ENCODE measurements at places on chromosomes 5 and 9.

- DNase-seq: no peak
Measured at GRCh38 chr5:8012131-8012977, 143.4 kb downstream of the MTRR start.

- no peak for DNase-seq
Measured at GRCh38 chr9:83656952-83657351, 34.0 kb downstream of the IDNK start.

DNA sequence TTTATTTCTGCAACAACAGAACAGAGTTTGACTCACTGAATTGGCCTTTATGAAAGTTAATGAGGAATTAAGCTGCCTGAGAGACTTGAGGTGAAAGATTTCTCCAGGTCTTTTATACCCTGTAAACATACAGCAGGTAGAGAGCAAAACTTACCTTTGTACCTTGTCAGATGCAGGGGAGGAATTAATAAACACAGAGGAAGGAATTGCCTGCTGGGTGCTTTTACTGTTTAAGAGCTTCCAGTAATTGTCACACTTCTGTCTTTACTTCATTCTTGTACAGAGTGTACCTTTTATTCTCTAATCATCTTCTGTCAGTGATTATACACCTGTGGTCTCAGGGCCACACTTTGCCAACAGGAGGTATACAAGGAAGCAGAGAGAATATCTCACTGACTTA, 94.0 kb upstream of the GRIN3A start:
- no peak for DNase-seq

- DNase-seq: no peak
Measured at GRCh38 chr5:53123702-53124101, 14.1 kb upstream of the MOCS2 start.

- DNase-seq: no peak
Measured at GRCh38 chr5:140004174-140004573, 38.9 kb downstream of the NRG2 start.

DNA sequence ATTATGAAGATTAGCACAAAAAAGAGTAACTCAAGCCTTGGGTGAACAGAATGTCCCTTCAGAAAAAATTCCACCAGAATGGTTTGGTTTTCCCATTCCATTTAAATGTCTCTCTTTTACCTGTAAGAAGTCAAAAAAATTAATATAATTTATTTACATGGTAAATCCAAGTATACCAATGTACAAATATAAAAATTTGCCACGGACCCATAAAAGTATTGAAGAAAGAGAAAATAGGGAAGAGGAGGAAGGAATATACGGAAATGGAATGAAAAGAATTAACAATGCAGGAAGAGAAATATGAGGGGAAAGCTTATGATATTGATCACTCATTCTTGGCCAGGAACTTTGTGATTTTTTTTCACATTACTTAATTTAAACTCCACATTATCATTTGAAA, at the start of gene OR13C9:
OR13C9 (minus strand) TSS at position 101 of the 400 bp plus-strand sequence; CDS start at position 101, 0 bp downstream.
- no peak for DNase-seq

DNA sequence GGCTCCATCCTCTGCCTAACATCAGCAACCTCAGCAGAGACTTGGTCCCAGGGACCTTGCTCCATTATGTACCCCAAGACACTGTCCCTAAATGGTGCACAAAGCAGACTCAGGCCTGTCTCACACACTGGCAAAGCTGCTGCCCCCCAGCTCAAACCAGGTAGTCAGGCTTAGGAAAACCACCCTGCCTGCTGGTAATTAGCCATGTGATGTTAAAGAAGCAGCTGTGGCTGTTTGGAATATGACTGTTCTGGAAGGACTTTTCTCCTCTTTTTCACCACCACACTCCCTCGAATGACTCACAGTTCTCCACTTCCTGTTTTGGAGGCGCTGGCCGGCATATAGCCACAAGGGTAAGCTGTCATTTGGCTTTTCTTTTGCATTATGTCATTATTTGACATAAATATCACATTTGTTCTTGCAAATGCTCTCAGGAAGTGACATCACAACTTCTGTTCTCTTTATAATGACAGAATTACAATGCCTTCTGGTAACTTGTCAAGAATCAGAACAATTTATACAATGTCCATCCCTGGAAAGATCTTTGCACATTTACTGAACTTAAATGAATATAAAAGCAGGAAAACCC, 113.9 kb downstream of the SUSD1 start:
- DNase-seq: peak; percentile 26

GRCh38 chr5:158143081-158143480, 284.1 kb upstream of the CLINT1 start:
- no peak for DNase-seq

DNA sequence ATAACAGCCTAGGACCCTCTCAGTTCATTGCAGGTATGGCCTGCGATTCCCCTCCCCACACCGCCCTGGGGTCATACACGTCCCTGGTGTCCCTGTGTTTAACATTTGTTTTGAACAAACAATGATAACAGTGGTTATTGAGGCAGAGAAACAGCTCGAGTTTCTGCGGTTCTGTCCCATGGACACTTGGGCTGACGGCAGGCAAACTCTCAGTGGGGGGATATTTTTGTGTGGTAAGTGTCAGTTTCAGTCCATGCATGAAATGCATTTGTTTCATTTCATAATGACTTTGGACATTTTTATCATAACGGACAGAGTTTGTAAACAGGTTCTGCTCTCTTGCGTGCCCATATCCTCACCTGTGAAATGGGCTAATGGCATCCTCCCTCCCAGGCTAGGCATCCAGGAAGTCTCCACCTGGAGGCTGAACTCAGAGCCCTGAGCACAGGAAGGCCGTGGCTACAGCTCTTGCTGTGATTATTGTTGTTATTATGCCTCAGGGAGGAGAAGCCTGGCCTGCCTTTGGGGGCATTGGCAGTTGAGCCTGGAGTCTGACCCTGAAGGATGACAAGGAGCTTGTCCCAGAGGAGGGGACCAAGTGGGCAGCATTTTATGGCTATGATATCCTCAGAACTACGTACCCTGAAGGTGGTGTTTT, 190.9 kb downstream of the GADD45G start:
- DNase-seq: no peak

- DNase-seq: no peak
Measured at GRCh38 chr9:100933656-100934055, 94.9 kb upstream of the PLPPR1 start.

DNA sequence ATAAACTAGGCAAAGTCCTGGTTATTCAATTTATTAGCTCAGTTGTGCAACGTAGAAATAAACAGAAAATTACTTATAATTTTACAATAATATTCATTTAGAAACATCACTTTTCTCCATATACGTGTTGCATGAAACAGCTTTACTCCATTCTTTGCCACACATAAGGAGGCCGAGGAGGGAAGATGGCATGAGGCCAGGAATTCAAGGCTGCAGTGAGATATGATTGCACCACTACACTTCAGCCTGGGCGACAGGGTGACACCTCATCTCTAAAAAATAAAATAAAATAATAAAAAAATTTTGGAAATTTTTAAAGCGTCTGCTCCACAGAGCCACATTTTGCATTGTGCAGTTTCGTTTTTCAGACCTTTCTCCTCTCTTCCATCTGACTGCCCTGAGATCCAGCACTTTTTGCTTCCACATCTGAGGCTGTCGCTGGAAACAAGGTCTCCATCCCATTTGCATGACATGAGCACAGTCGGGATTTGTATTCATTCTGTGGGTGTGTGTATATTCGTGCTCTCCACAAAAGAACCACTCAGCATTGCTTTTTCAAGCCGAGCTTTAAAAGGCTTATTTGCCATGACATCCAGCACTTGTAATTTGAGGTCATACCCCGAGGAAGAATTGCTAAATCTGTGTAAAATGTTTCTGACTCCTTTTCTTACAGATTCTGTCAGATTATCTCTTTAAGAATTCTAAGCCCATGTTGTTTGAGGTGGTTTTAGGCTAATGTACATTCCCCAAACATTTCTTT, 98.6 kb upstream of the MSX2 start:
- DNase-seq: no peak

DNA sequence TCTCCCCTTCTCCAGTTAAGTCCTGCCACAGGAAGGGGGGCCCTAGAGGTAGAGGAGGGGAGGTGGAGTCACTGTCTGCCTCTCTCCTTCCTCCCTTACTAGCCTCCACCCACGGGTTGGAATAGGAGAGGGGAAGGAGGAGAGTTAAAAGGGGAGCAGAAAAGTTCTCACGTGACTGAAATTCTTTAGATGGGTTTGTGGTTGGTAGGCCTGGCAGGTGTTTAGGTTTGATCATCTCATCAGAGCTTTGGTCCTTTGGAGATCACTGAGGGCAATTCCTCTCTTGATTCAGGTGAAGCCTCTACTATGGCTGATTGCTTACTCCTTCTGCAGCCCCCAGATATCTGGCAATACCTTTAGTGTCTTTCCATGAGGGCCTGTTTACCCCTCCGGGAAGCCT, 24.9 kb upstream of the C5orf63 start:
- no peak for DNase-seq

- no peak for DNase-seq
Measured at GRCh38 chr9:135343136-135343535, 136.4 kb upstream of the PPP1R26 start.

- no peak for DNase-seq
Measured at GRCh38 chr9:11893331-11893730, 799.9 kb upstream of the TYRP1 start.

DNA sequence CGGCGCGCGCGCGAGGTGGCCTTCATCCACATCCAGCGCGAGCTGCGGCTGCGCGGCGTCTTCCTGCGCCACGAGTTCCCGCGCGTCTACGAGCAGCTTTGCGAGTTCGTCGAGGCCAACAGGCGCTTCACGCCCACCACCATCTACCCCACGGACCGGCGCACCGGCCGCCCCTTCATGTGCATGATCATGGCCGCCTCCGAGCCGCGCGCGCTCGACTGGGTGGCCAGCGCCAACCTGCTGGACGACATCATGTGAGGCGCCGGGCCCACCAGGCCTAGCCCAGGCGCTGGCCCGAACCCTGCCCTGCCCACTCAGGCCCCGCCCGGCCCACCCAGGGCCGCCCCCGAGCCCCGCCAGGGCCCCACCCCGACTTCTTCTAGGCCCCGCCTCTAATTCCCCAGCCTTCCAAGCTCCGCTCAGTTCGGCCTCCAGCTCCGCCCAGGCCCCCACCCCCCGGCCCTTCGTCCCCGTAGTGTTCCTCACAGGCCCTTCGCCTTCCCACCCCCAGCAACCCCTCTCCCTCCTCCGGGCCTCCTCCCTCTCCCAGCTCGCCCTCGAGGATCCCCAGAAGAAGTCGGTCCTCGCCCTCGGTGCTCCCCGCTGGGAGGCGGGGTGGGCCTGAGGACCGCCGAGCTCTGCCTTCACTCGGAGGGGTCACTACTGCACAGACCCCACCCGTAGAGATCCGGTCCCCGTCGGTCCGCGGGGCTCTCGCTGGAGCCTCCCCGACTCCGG, 2.0 kb upstream of the PHPT1 start:
- DNase-seq: no peak

GRCh38 chr5:153863951-153864350, 174.8 kb downstream of the FAM114A2 start:
- no peak for DNase-seq

GRCh38 chr5:136062366-136063274, 33.8 kb downstream of the TGFBI start:
- DNase-seq: peak; percentile 23

DNA sequence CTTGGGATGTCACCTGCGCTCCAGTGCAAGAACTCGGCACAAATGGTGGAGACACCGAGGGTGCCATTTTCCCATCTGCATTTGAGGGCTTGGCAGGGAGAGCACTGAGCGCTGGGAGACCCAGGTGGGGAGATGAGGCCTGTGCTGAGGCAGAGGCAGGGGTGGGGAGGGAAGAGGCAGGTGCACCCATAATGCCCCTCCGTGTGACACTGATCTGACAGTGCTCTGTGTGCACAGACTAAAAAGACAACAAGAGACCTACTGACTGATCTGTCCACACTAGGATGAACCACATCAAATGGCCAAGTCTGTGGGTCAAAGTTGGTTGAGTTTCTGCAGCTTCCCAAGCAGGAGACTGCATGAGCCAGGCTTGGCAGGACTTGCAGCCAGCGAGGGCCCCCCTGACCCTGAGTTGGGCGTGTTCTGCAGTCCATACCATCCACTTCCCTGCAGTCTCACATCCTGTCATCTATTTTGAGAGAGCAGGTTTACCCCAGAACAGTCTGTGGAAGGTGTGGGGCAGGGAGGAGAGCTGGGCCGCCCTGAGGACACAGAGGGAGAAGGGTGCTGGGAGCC, 41.9 kb downstream of the NEK6 start:
- DNase-seq: no peak

DNA sequence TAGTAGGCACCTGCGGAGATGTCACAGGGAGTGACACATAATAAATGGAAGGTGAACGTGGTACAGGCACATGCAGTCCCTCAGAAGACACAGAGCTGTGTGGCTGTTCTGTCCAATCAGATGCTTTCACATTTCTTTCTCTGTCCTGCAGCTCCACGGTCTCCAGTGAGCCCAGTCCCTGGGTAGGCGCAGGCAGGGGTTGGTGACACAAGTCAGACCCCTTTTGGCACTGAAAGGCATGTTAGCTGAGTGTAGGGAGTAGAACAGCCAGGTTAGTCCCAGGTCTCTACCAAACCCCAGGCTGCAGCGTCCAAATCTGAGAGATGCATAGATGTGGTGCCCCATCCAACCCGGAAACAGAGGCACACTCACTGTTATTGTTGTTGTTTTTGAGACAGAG, 2.8 kb downstream of the SLC31A2 start:
- DNase-seq: no peak

GRCh38 chr9:13860019-13860418, 453.9 kb downstream of the NFIB start:
- DNase-seq: no peak

GRCh38 chr5:136115183-136115865, 17.3 kb upstream of the SMAD5 start:
- DNase-seq: no peak

- DNase-seq: no peak
Measured at GRCh38 chr9:4725706-4726442, 15.1 kb downstream of the AK3 start.

- DNase-seq: peak; percentile 45
Measured at GRCh38 chr9:137000177-137000930, 4.0 kb upstream of the CLIC3 start.

DNA sequence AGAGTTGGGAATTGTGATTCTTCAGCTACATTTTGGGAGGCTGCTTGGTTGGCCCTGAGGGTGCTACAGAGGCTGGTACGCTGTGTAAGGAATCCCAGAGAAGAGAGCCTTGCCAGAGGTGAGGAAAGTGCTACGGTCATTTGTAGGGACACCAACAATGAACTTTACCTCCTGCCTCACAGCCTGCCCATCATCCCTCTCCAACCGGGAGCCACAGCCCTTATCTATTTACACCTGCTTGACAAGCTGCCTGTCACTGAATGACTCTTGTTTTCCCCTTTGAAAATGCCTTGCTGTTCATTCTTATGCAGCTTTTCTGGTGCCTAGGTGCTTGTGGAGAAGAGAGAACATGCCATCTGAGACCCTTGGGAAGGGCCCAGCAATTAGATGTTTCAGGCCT, 110.8 kb downstream of the PCSK1 start:
- DNase-seq: no peak

DNA sequence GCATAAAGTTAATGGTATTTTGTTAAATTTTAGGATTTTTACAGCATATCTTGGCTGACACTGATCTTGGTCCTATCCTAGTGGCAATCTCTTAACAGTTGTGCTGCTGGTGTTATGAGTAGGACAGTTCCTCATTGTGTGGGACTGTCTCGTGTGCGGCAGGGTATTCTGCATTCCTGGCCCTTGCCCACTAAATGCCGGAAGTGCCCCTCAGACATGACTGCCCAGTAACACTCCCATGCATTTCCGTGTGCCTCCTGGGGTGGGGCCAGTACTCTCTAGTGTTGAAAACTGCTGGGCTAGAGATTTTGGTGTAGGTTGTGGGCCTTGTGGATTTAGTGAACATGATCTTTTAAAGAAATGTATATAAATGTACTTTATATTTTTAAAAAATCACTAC, 227.1 kb upstream of the DMRT1 start:
- no peak for DNase-seq

All from central memory CD4-positive, alpha-beta T cell (primary cell).